ENCODE measurements at places on chromosomes 16 and 17. TPM values are rescaled to one million over a fixed set of nuclear protein-coding genes. Genes with fewer than 3 reads are reported as not detected.

- H3K27ac ChIP-seq, result peak overlapping the region; percentile 73
- DNase-seq, result peak; percentile 66
- no peaks in the 10 kb centered on the region for H3K27me3 ChIP-seq
- H3K36me3 ChIP-seq, result peaks cover 92% of the 10 kb centered on the region
These were observed 32.1 kb downstream of the NDE1 start for GRCh38 chr16:15682105-15682570.

DNA sequence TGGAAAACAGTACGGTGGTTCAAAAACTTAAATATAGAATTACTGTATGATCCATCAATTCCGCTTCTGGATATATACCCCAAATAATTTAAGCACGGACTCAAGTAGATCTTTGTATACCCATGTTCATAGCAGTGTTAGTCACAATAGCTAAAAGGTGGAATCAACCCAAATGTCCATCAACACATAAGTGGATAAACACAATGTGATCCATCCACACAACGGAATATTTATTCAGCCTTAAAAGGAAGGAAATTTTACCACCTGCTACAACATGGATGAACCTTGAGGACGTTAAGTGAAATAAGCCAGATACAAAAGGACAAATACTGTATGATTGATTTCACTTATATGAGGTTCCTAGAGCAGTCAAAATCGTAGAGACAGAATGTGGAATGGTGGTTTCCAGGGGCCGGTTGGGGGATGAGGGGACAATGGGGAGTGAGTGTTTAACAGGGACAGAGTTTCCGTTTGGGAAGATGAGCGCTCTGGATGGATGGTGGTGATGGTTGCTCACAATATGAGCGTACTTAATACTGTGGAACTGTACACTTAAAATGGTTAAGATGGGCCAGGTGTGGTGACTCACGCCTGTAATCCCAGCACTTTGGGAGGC lies 5.4 kb upstream of the RNF222 start:
- no peak for DNase-seq
- no peak overlapping the region for H3K27ac ChIP-seq
- no peaks in the 10 kb centered on the region for H3K36me3 ChIP-seq
- H3K4me1 ChIP-seq, result no peaks in the 10 kb centered on the region

DNA sequence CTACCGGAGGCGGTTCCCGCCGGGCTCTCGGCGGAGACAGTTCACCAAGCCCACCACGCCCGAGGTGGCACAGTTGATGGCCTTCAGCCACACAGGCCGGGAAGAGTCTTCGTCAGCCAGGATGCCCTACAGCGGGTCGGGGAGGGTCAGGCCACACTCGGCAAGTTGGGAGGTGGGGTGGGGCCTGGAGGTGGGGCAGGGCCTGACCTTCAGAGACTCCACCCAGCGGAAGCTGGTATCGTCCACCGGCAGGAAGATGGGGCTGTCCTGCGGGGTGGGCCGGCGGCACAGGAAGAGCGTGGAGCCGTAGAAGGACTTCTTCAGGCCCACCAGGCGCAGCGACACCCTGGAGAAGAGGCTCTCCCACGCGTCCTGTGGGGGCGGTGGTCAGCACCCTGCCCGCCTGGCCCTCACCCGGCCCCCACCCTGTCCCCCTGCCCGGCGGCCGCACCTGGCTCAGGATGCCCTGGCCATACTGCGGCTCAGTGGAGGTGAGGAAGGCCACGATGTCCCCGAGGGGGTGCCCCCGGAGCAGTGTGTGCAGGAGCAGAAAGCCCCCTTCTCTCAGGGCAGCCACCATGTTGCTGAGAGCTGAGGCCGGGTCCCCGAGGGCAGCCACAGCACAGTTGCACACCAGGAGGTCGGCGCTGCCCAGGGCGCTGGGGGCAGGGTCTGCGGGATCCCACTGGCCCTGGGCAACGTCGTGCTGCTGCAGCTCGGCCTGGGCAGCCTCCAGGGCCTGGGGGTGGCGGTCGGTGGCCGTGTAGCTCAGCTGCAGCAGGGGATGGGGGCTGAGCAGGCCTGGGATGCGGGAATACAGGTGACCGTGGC lies 12.8 kb downstream of the FASN start:
- peaks cover 98% of the 10 kb centered on the region for H3K36me3 ChIP-seq
- no peak for DNase-seq
- H3K27me3 ChIP-seq, result no peaks in the 10 kb centered on the region
- H3K4me1 ChIP-seq, result no peaks in the 10 kb centered on the region
- no peak overlapping the region for H3K4me3 ChIP-seq
- no peak overlapping the region for H3K27ac ChIP-seq

GRCh38 chr16:77328274-77328673 lies 106.6 kb downstream of the ADAMTS18 start:
- H3K36me3 ChIP-seq, result no peaks in the 10 kb centered on the region
- no peaks in the 10 kb centered on the region for H3K4me1 ChIP-seq
- H3K4me3 ChIP-seq, result no peak overlapping the region
- no peaks in the 10 kb centered on the region for H3K27me3 ChIP-seq
- DNase-seq, result no peak

DNA sequence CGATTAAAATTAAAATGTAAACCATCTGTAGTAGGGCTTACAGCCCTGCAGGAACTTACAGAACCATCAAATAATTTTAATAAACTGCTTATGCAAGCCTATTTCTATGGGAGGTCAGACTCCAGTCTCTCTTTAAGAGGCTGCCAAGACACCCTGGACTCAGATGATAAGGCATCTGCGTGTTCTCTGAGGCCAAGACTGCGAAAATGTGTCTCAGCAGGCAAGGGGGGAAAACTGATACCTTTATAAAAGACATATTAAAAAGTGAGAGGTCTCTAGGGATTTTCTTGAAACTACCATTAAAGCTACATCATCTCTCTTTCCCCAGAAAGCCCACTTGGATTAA lies 32.2 kb downstream of the MPHOSPH6 start:
- no peaks in the 10 kb centered on the region for H3K4me1 ChIP-seq
- H3K4me3 ChIP-seq, result no peak overlapping the region
- H3K36me3 ChIP-seq, result no peaks in the 10 kb centered on the region
- no peak overlapping the region for H3K27ac ChIP-seq

C1QTNF8 gene
- total RNA-seq, result not detected
